Panc1 (cell line): ENCODE measurements at places on chromosomes 7 and 10.

DNA sequence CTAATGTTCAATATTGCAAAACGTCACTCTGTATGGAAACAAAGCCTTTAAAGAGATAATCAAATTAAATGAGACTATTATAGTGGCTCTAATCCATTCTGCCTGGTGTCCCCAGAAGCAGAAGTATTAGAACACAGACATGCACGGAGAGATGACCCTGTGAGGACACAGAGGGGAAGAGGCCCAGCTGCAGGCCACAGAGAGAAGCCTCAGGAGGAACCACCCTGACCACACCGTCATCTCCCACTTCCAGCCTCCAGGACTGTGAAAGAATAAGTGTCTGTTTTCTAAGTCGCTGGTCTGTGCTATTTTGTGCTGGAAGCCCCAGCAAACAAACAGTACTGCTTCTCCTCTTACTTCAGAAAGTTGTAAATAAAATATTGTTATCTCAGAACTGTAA lies 283.5 kb upstream of the ADARB2 start:
- DNase-seq, result no peak

DNA sequence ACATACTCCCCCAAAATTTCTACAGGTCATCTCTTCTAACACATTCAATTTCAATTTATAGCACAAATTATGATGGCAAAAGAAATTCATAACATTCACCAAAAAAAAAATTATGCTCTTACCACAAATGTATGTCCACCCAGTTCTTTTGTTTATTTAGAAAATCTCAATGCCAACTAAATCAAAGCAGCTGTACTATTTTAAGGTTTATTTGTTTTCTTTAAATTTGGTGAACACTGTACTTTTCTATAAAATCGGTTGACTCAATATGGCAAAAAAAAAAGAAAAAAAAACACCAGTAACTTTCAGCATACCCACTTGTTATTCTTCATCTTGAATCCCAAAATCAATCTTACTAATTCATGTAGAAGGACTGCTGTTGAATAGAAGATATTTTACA lies 225.7 kb downstream of the AGMO start:
- DNase-seq, result no peak

GRCh38 chr10:32481606-32482005 lies 35.7 kb downstream of the CCDC7 start:
- DNase-seq, result no peak

DNA sequence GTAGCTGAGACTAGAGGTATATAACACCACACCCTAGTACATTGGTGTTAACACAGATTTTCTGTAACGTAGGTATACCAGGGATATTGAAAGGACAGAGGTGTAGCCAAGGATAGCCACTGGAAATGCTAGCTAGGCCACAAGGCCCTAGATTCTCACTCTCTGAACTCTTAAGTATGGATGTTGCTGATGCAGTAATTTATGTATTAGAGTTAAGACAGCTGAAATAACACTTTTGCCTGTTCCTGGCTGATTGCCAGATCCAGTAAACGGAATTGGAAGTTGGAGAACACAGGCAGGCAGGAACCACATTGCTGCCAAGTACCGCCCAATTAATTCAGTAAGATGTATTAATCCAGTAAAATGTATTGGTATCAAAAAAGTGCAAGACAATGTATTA lies 1.8 kb downstream of the CALU start:
- no peak for DNase-seq

DNA sequence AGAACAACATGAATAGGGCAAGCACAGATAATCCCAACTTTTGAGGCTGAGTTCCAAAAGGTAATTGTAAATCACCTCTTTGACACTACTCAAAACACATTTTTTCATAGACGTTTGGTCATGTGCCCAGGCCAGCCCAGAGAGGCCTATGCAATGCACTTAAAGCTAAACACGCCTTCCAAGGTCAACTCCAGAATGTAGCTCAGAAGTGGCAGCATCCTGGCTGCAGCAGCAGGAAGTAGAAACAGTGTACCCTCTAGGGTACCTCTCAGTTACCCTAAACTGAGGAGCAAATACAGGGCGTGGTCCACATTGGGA lies 58.7 kb downstream of the OSBPL3 start:
- no peak for DNase-seq

- DNase-seq, result no peak
These were observed 502.2 kb downstream of the PLXNA4 start for GRCh38 chr7:132073920-132074589.

GRCh38 chr7:80272560-80273239 lies 138.1 kb downstream of the GNAI1 start:
- no peak for DNase-seq

DNA sequence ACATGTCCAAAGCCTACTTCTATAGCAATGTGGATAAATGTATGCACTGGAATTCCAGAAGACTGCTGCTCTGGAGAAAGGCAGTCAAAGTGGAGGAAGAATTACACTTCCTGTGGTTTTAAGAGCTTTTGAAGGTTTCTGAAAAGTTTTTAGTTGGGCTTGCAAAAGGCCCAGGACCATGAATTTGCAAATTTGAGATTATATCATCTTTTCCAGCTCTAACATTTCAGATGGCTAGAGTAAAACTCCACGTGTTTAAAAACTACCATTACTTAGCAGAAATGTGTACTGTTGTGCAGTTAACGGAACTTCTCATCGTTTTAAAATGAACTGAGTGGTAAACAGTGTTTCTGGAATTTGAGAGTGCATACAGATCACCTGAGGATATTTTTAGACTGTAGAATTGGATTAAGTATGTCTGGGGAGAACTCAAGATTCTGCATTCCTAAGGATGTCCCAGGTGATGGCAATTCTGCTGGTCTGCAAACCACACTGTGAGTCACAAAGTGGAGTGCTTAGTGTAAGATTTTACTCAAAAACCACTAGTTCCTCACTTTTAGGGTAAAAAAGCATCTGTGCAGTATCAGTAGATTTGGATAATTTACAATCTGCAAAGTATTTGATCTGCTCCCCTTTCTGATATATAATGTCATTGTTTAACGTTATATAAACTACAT lies 32.9 kb upstream of the CCDC71L start:
- DNase-seq, result no peak

DNA sequence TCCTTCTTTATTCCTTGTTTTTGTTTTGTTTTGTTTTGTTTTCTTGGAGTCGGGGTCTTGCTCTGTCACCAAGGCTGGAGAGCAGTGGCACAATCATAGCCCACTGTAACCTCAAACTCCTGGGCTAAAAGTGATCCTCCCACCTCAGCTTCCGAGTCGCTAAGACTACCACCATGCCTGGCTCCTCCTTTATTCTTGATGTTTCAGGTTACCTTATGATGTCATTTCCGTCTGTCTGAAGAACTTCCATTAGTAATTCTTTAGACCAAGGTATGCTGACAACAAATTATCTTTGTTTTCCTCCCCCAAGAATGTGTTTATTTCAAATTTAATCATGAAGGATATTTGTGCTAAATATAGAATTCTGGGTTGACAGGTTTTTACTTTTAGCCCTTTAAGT lies 18.1 kb upstream of the ATAD1 start:
- DNase-seq, result no peak

- DNase-seq, result no peak
These were observed 112.6 kb downstream of the WDR37 start for GRCh38 chr10:1168763-1169162.

- DNase-seq, result no peak
These were observed 109.3 kb downstream of the CPEB3 start for GRCh38 chr10:92181575-92181974.

DNA sequence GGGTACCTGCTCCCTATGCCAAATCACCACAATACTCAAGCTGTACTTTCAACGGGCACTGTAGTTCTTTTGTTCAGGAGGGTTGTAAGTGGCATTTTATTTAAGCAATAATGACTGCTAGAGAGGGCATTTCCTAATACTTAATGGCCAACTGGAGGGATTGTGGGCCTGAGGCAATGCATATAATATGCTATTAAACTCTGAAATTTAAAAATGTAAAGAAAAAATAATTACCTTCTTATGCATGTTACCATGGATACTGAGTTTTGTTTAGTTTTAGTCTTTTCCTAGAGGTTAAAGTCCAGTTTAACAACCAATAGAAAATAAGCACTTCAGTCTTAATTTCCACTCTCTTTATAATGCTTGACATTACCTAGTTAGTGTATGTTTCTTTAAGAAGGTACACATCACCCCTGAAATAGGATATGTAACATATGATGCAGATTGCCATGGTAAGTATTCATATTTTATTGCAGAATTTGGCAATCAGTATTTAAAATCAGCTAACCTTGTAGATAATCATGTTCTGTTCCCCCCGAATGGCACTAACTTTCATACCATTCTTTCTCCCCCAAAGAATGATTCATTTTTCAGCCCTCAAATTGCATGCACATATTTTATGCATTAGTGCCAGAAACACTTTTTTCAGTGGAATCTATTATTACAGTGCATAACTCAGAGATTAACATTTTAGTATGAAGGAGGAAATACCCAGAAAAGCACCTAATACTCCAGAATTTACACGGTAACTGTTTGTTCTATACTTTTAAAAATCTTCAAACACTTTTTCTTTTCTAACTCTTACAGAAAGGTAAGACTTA lies 90.3 kb upstream of the ZNF438 start:
- DNase-seq, result no peak

DNA sequence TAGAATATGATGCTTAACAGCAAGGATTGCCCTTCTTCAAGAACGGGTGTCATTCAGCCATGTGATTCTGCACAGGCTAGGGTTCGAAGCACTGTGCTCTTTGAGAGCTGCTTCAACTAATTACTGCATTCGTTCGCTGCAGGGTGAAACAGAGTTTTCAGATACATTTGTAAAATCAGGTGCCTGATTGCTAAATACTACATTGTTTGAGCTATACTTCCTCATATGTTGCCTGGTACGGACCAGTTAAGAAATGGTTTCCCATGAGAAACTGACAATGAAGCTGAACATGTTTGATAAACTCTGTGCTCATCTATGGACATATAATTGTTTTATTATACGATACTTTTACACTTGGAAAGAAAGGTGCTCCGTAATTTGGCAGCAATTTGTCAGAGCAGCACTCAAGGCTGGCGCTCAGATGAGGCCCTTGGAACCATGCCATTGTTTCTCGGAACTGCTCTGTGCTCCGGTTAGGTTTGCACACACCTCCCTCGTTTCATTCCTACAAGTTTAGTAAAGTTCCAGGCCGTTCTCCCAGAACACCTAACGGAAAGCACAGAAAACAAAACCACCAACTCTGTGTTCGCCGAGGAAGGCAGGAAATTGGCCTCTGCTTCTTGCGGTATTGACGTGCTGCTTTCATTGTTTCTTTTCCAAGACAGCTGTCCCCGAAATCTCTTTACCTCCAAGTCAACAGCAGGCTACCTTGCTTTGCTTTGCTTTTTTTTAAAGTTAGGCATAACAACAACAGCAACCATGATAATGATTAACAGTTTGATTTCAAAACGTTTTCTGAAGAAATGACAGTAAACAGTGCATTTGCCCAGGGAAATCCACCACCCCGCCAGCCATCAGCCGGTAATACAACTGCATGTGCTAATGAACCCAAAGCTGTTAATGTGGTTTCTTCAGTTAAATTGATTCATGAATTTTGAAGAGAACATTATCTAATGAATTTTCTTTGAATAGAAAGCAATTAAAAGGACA lies 206.9 kb downstream of the EBF3 start:
- no peak for DNase-seq

- no peak for DNase-seq
These were observed 140.3 kb upstream of the TARP start for GRCh38 chr7:38413784-38414183.

DNA sequence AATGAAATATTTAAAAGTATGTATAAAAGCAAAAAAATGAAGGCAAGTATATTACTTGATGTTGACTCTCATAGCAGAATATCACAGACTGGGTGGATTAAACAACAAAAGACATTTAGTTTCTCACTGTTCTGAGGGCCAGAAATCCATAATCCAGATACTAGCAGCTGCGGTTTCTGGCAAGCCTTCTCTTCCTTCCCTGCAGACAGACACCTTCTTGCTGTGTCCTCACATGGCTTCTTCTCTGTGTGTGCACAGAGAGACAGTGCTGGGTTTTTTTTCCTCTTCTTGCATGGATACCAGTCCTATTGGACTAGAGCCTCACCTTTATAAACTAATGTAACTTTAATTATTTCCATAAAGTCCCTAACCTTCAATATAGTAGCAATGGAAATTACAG lies 127.9 kb upstream of the AKR1E2 start:
- DNase-seq, result no peak

GRCh38 chr7:99740573-99741440 lies 5.8 kb upstream of the CYP3A7 start:
- no peak for DNase-seq

- DNase-seq, result no peak
These were observed 54.0 kb downstream of the RAPGEF5 start for GRCh38 chr7:22302951-22303423.

GRCh38 chr7:30679664-30680063 lies 2.6 kb downstream of the CRHR2 start:
- DNase-seq, result no peak

- no peak for DNase-seq
These were observed 9.4 kb upstream of the PGAM1 start for GRCh38 chr10:97416565-97416964.

GRCh38 chr7:118642396-118642795 lies 417.9 kb downstream of the ANKRD7 start:
- DNase-seq, result no peak

DNA sequence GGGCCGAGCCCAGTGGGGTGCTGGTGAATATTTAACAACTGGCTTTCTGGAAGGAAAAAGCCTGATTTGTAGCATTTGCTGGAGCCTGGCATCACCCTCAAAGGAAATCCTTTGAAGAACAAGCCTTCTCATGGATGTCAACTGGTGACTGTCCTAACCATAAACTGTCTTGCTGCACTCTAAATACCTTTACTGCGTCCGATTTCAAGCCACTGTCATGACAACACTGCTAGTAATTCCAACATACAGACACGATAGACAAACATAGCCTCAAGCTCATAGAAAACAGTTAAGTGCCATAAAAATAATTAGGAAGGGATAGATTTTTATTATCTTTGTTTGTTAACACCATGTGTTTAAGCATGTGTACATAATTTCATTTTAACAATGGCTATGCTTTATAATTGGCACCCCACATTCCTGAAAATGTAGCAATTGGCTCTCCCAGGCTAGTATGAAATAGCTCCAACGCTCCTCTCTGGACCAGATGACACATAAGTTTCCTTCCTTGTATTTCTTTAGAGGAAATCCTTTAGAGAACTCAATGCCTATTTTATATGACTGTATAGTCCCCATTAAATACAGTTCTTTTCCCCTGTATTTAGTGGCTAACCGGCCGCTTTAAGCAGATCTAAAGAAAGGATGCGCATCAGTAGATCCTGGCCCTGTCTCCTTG lies 273.4 kb downstream of the PRPF18 start:
- no peak for DNase-seq

DNA sequence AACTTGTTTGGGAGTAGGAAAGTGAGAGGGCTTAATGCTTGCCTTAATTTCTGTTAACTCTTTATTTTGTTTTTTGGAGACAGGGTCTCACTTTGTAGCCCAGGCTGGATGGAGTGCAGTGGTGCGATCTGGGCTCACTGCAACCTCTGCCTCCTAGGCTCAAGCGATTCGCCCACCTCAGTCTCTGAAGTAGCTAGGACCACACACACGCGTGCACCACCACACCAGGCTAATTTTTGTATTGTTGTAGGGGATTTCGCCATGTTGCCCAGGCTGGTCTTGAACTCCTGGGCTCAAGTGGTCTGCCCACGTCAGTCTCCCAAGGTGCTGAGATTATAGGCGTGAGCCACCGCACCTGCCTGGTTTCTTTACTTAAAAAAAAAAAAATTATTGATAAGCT lies 1.9 kb downstream of the PPP2R2D start:
- DNase-seq, result no peak
